ENCODE measurements at places on chromosomes 16 and 17.

DNA sequence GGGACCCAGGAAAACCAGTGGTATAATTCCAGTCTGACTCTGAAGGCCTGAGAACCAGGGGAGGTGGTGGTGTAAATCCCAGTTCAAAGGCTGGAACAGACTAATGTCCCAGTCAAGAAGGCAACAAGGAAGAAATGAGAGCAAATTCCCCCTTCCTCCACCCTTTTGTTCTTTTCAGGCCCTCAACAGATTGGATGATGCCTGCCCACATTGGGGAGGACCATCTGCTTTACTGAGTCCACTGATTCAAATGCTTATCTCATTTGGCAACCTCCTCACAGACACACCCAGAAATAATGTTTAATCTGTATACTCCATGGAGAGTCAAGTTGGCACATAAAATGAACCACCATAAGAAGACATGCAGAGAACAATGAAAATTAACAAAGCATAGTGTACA, 61.9 kb upstream of the CRYM start:
- DNase-seq = no peak

- peak; percentile 41 for DNase-seq
Measured at GRCh38 chr17:73901661-73902415, 257.6 kb upstream of the SDK2 start.

DNA sequence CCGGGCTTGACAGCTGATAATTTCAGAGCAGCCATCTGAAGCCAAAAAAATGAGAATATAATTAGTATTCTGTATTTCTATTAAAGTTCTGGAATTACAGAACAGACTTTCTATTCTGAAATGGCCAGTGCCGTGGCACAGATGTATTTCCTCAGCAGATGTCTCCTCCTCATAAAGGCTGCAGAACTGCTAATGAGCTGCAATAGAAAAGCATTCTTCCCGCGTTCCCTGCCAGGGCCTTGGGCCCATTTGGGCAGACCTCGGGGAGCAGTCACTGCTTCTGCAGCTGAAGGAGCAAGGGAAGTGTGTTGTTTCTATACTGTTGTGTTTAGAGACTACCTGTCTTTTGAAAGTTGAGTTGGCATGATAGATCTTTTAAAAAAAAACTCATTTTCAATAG, 152.6 kb upstream of the CACNG5 start:
- DNase-seq = no peak

GRCh38 chr16:85707528-85708095, 18.9 kb upstream of the GINS2 start:
- no peak for DNase-seq

DNA sequence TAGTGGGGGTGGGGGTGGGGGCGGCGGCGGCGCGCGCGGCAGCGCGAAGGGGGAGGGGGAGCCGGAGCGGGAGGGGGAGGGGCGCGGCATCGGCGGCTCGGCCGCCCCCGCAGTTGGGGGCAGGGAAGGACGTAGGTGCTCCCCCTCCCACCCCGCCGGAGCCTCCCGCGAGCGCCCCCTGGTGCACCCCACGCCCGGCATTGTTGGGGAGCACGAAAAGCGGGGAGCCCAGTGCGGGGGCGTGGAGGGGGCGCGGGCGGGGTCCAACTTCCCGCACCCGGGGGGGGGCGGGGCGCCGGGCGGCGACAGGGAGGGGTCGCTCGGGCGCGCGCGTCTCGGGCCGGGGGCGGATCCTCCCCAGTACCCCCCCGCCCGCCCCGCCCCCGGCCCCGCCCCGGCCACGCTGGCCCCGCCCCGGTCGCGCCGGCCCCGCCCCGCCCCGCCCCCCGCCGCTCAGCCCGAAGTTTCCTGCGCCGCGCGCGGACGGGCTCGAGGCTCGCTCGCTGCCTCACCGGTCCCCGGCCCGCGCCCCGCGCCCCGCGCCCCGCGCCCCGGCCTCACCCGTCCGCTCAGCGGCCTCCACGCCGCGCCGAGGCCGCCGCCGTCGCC, at the start of gene CACNA1H:
Gene CACNA1H (plus strand): TSS at position 456 of the 609 bp plus-strand sequence. CDS start 632 bp downstream, outside the sequence.
- DNase-seq = peak; percentile 58

GRCh38 chr17:79942591-79943346, 92.9 kb downstream of the TBC1D16 start:
- DNase-seq = no peak

DNA sequence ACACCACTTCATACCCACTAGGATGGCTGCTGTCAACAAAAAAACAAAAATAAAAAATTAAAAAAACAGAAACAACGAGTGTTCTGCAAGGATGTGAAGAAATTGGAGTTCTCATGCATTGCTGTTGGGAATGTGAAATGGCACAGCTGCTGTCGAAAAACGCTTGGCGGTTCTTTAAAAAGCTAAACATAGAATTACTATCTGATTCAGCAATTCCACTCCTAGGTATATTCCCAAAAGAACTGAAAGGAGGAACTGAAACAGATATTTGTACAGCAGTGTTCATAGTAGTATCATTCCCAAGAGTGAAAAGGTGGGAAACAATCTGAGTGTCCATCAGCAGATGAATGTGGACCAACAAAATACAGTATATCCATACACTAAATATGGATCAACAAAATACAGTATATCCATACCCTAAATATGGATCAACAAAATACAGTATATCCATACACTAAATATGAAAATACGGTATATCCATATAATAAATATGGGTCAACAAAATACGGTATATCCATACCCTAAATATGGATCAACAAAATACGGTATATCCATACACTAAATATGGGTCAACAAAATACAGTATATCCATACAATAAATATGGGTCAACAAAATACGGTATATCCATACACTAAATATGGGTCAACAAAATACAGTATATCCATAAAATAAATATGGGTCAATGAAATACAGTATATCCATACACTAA, 8.7 kb downstream of the METTL16 start:
- DNase-seq = no peak

GRCh38 chr17:5439446-5439764, 450 bp upstream of the C1QBP start:
- DNase-seq = no peak

DNA sequence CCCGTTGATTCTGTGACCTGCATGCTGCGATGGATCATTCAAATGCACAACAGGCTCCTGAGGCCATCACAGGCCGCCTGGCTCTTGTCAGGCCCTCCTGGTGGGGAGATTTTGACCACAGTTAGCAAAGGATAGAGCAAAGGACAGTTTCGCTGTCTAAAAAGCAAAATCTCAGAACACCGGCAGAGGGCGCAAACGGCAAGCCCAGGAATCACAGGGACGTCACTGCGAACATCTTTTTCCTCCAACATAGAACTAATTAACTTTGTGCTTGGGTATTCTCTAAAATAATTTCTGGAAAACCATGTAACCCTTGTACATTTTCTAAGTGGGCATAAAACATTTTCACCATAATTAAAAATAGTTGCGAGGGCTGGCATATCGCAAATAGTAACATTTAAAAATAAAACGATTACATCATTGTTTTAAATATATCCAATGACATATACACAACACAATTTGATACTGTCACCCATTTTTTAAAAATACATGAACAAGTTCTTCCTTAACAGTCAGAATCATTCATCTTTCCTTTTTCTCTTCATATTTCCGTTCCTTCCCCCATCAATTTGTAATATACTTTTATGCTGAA, 19.7 kb upstream of the SLC47A1 start:
- peak; percentile 55 for DNase-seq

- DNase-seq = no peak
Measured at GRCh38 chr17:1158879-1159278, 20.9 kb downstream of the ABR start.

DNA sequence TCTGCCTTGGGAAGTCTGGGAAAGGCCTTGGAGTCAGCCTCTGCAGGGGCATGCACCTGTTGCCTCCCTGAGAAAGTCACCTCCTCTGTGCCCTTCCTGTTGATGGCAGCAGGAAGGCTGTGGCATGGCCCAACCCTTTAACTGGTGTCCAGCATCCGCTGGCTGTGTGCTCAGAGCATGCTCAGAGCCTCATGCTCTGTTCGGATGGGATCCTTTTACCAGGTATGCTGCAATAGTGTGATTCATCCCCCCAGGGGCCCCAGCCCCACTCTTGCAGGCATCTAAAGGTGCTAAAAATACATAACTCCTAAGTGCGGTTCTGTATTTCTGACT, 24.9 kb downstream of the KLHL36 start:
- DNase-seq = no peak

DNA sequence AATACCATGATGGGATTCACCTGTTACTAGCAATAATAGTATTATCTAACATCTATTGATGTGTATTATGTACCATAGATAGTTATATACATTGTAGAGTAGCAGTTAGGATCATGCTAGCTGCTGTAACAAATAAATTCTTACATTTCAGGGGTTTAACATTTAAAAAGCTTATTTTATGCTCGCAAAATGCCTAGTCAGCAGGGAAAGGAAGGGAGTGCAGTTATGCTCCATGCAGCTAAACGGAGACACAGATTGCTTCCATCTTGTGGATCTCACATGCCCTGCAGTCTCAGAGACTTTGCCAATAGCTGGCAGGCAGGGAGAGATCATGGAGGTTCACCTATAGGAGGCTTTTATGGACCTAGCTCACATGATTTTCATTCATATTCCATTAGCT, 364.1 kb downstream of the TOX3 start:
- no peak for DNase-seq

DNA sequence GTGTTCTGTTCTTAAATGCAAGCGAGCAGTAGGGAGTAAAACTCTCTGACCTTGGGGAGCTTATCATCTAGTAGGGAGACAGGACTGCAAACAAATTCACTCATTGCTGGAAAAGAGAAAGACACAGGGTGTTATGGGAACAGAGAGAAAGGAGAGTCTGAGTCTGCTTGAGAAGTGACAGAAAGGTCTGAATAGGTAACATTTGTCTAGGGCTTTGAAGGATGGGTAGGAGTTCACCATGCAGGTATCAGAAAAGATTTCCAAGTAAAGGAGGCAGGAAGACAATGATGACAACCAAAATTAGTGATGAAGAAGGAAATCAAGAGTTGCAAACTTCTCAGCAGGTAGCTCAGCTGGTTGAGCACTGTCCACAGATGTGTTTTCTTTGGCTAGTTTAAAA, 93.6 kb upstream of the GPR139 start:
- no peak for DNase-seq

Measured in progenitor cell of endocrine pancreas (in vitro differentiated cells).